ENCODE measurements at places on chromosomes 4 and X.

DNA sequence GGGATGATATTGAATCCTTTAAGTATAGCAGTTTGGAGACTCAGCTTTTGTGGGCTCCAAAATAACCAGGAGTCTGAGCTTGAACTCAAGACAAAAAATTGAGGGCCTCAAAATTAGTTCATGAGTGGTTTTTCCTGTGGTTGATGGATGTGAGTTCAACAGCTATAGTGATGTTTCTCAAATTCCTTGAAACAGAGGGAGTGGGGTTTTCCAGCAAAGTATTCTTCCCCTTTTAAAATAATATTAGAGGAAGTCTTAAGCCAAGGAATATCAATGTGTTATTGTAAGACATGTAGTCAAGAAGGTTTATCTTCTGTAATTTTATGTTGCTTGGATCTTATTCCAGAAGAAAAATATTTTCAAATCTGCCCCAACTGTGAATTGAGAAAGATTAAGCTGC lies 10.6 kb downstream of the OTC start:
- no peak for DNase-seq

- no peak for DNase-seq
These were observed 51.3 kb upstream of the SPRY1 start for GRCh38 chr4:123345137-123345934.

- no peak for DNase-seq
These were observed 143.5 kb downstream of the RELL1 start for GRCh38 chr4:37542706-37543105.

DNA sequence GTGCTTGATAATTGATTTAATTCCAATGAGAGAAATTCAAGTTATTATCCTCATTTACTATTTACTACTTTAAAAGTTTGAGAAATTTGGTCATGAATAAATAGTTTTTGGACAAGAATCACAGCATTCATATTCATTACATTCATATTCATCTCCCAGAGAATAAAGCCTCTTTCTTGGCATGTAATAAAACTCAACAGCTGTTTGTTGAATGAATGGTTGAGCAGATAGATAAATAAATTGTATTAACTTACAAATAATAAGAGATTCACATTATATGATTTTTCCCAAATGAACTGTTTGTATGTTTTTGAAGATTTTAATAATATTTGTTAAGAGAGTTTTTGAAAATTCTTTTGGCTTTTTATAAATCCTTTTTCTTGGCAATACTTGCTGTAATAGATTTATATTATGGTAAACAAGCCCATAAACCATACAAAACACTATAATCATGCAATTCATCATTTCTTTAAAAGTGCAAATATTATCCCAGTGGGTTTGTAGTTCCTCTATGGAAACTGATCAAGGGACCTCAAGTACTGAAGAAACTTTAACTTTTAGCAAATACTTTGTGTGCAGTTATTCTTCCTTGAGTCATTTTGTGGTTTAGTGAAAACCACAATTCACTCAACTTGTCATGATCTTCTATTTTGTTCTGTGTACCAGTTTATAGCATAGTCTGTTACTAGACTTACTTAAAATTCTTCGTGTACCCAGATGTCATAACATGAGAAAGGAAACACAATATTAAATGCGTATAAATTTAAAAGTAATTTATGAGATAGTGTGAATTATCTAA lies 371.8 kb downstream of the ADGRL3 start:
- no peak for DNase-seq

DNA sequence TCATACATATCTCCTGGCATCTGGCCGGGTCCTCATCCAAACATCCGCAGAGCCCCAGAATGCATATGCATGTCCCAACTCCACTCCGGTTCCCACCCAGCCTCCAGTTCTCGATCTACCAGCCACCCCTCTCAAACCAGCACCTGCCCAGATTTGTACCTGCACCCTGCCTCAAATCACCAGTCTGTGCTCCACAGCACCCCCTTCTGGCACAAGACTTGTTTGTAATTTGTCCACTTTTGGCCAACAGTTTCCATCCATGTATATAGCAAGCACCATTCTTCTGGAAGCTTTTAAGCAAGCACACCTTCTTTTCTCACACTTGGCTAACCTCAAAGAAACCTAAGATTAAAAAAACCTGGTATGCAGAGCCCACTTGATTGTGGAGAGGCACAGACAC lies 644.1 kb downstream of the MID1IP1 start:
- DNase-seq, result peak; percentile 23

GRCh38 chr4:117293784-117294183 lies 208.4 kb upstream of the TRAM1L1 start:
- no peak for DNase-seq

Measured in stimulated activated CD4-positive, alpha-beta T cell treated with anti-CD3 and anti-CD28 coated beads, Interleukin-1b, Interleukin-23, amount 100 ng/mL, for 1 hour (primary cell).